ENCODE measurements at places on chromosomes 3 and 15. TPM values are rescaled to one million over a fixed set of nuclear protein-coding genes. Genes with fewer than 3 reads are reported as not detected.

CRYGS gene
- not detected for total RNA-seq

RHOV gene
- 32.9 TPM for total RNA-seq

HCLS1 gene
- total RNA-seq: 35.4 TPM

GP5 gene
- total RNA-seq: not detected

LYZL4 gene
- total RNA-seq: not detected

NT5DC2 gene
- 63.3 TPM for total RNA-seq

TMEM108 gene
- 3.2 TPM for total RNA-seq

CCDC12 gene
- total RNA-seq: 55.5 TPM

ACOX2 gene
- total RNA-seq: 24.8 TPM

FETUB gene
- 3.7 TPM for total RNA-seq

IMPDH2 gene
- 185 TPM for total RNA-seq

DNA sequence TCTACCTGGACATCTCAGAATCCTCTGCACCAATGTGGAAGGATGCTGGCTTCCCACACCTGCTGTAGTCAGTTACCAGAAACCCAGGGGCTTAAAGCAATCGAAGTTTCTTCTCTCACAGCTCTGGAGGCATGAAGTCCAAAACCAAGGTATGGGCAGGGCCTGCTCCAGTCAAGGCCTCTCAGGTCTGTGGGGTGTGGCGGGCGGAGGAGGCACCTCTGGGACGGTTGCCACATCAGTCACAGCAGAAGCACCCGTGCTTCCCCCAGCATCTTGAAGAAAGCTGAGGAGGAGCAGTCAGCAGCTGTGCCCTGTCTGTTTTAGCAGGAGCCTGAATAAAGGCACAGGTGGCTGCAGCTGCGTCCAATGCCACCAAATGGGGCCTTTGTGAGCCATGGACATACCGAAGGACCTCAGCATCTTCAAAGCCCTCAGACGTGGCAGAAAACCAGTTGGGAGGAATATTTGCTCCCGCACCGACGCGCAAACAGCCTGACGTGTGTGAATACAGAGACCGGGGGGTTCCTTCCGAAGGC, 68.9 kb downstream of the TFRC start:
- DNase-seq: no peak

DNA sequence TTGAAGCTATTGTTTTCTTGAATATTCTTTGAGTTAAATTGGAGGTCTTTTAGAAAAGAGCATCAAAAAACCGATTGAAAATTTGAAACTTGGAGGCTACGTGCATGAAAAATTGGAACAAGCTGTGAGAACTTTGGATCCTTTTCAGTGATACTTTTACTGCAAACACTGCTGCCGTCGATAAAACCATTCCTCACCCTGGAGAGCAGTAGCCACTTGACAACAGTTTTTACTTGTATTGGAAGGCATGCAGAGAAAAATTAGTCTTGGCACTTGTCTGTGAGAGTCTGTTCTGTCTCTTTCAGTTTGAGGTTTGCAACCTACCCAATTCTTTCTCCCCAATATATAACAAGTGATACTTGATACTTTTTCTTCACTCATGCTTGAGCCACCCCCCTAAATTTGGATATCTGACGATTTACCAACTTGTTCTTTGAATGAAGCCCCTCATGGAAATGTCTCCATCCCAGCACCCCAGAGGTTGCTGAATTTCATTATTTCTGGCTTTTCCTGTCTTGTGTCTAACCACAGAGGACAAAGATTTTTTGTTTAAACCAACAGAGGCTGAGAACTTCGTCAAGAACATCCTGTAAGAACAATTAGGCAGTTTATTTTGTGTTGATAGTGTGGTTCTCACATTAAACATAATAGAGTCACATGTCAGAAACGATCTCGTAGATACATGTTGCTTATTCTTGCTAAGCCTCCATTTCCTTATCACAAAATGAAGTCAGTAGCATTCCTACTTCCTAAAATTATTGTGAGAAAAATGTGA, 307.3 kb upstream of the PLSCR5 start:
- no peak for DNase-seq

- DNase-seq: no peak
These were observed 14.0 kb downstream of the NANOGP8 start for GRCh38 chr15:35071106-35071505.

- DNase-seq: no peak
These were observed 277.8 kb downstream of the RAP2B start for GRCh38 chr3:153439780-153440179.

- peak; percentile 99 for DNase-seq
These were observed at the start of gene WDR5B for GRCh38 chr3:122415762-122416654. WDR5B (minus strand) TSS chr3:122416062; CDS start chr3:122415528, 534 bp downstream.

DNA sequence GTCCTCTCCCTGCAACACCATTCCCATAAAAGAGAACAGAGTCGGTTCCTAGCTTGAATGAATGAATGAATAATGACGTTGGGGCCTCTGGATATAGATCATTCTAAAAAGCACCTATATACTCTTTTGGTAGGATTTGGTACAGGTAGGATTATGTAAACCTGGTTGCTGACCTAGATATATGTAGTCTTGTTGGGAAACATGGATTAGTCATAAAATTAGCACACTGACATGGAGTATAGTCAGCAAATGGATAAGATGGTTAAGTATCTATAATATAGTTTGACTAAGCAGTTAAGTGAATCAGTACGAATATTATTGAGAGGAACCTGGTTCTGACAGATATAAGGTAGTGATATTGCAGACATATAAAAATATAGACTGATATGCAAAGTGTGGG, 142.5 kb downstream of the FILIP1L start:
- DNase-seq: no peak

DNA sequence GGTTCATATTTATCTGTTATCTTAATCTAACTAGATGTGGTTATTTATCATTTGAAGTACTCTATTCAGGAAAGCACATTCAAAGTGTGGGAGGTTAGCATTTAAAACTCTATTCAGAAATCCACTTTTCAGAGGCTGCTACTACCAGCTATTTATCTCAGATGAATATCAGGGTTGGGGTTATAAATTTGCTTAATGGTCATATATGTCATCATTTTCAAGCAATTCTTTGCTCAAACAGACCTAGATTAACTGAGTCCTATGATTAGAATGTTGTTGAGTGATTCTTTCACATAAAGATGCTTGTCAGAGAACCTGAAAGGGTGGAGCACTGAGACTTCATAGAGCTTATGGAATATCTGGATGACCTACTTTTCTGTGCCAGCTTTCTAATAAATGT, 436.9 kb upstream of the TGFBR2 start:
- no peak for DNase-seq

DNA sequence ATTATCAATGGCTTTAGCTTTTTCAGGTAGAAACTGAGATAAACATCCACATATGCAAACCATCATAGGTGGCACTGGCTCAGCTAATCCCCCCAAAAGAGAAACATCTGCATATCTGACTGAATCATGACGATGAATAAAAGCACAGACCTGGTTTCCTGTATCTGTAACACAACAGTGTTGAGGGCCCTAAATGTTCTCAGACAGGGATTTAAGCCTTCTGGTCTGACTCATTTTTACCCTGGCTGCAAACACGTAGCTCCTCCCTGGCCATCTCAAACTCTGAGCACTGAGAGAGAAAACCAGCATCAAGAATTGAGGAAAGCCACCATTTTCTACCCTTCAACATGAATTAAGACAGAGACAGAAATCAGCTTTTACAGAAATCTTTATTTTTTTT, 35.2 kb downstream of the GLB1 start:
- DNase-seq: no peak

- no peak for DNase-seq
These were observed 7.0 kb downstream of the HDGFL3 start for GRCh38 chr15:83200589-83200988.

- no peak for DNase-seq
These were observed 7.9 kb downstream of the KIF7 start for GRCh38 chr15:89647191-89647851.

- no peak for DNase-seq
These were observed 960 bp downstream of the THBS1 start for GRCh38 chr15:39581793-39582285.

DNA sequence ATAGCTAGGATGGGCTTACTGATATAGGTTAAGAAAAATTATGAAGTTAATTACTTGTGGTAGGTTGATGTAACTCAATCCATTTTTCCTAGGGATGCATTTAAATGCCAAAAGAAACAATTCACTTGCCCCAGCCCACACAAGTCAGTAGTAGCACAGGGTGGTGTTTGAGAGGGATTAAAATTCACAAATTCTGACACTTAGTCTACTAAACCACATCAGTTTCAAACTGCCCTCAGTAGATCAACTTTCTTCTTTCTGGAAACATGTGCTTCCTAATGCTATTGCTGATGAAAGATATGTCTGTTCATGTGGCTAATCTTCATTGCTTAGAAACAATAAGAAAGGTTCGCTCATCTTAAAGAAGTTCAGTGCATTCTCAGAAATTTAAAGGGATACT, 160.6 kb downstream of the EPHA3 start:
- DNase-seq: no peak

DNA sequence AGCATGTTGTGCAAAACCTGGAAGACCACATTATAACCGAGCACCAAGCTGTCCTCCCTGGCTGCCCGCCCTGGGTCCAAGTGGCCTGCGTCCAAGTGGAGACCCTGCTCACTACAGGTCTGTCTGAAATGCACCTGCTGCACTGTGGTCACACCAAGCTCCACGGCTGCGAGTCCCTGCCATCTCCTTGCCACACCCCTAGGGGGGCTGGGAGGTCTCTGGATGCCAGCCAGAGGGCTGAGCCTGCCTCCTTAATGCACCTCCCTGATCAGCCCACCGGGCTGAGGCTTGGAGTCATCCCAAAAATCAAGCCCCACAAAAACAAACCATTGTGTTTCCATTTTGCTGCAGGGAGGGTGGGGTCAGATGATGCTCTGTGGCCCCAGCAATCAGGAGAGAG, 187.1 kb downstream of the MEGF11 start:
- DNase-seq: no peak

DNA sequence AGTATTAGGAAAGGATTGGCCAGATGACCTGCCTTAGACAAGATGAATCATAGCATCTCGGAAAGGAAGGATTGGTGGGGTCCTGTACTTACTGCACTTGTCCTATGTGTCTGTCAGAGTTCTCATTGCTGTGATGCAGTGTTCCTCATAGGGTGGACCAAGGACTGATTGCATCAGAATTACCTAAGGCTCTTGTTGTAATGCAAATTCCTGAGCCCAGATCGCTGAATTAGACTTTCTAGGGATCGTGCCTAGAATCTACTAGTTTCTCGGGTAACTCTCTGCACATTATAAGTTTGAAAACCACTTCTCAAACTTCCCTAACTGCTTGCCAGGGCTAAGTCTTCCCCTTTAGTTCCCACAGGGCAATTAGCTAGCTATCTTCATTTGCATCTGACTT, 74.9 kb upstream of the SKOR1 start:
- no peak for DNase-seq

- no peak for DNase-seq
These were observed 7.7 kb downstream of the CRABP1 start for GRCh38 chr15:78347586-78348543.

- no peak for DNase-seq
These were observed 251.9 kb downstream of the IGSF11 start for GRCh38 chr3:118782755-118783202.

- no peak for DNase-seq
These were observed 268.6 kb upstream of the WNT5A start for GRCh38 chr3:55755516-55756205.

GRCh38 chr15:75214293-75215096, 12.8 kb downstream of the C15orf39 start:
- no peak for DNase-seq

GRCh38 chr3:24828551-24828950, 333.9 kb upstream of the THRB start:
- DNase-seq: no peak

Measured in vagina (tissue), 2 donors.